ENCODE measurements at places on chromosomes 12 and 14. TPM values are rescaled to one million over a fixed set of nuclear protein-coding genes. Genes with fewer than 3 reads are reported as not detected.

The SLC5A8 gene
- 0.12 TPM for polyA plus RNA-seq

The A2M gene
- polyA plus RNA-seq = not detected

The ASCL1 gene
- polyA plus RNA-seq = 5.0 TPM

The NPAS3 gene
- 1.3 TPM for polyA plus RNA-seq

The DIO2 gene
- polyA plus RNA-seq = 2.1 TPM

The FGF6 gene
- polyA plus RNA-seq = not detected

The SLC38A4 gene
- polyA plus RNA-seq = not detected

The MGST1 gene
- polyA plus RNA-seq = not detected

The CARMIL3 gene
- polyA plus RNA-seq = 49.3 TPM

The CATSPERB gene
- polyA plus RNA-seq = not detected

The PRKD1 gene
- polyA plus RNA-seq = 9.6 TPM

The LPAR5 gene
- polyA plus RNA-seq = 0.48 TPM

The FBXW8 gene
- 4.9 TPM for polyA plus RNA-seq

The TMEM117 gene
- 5.3 TPM for polyA plus RNA-seq

The AMDHD1 gene
- polyA plus RNA-seq = 0.20 TPM

The SNRPF gene
- 47.8 TPM for polyA plus RNA-seq

The TBX5 gene
- polyA plus RNA-seq = not detected

The AJUBA gene
- 1.9 TPM for polyA plus RNA-seq

The BHLHE41 gene
- polyA plus RNA-seq = not detected

The RASSF9 gene
- 0.04 TPM for polyA plus RNA-seq

The ACSM4 gene
- not detected for polyA plus RNA-seq

The B4GALNT3 gene
- polyA plus RNA-seq = 6.7 TPM

The NGB gene
- polyA plus RNA-seq = 0.87 TPM

The IGFBP6 gene
- polyA plus RNA-seq = not detected
